ENCODE measurements at places on chromosomes 4 and X. TPM values are rescaled to one million over a fixed set of nuclear protein-coding genes. Genes with fewer than 3 reads are reported as not detected.

DNA sequence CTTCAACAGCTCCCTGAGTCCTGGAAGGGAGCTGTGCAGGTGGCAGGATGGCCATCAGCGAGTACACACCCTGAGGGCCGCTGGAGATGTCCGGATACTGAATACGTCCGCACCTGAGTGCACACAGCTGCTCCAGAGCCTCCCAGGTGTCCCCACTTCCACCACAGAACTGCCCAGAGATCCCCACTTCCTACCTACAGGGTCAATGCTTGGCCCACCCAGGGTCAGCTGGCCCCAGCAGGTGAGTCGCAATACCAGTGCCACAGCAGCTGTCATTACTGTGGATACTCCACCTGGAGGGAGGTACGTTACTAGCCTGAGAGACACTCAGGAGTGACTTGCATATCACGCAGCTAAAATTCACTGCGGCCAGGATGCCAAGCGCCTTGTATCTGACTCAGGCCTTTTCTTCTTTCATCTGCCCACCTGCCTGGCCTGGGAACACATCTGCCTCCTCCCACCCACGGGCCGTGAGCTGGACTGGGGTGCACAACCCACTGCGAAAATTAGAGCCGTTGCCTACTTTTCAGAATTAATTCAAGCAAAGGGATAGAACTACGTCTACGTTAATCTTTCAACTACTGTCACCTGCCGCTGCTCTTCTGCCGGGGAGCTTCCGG lies 9.4 kb downstream of the C4orf50 start:
- no peak for DNase-seq

DNA sequence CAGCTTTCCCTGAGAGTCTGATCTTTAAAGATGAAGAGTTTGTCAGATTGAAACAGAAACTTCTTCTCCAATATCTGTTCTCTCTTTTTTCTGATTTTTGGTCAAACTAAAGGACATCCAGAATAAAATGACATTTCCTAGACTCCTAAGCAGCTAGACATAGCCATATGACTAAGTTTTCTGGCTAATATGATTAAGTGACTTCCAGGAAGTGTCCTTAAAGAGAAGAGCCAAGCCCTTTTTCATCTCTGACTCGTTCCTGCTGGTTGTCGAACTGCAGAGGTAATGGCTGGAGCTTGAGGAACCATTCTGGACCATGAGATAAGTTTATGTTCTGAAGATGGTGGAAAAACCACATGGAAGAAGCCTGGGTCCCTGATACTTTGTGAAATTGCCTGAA lies 546.0 kb downstream of the BCOR start:
- no peak for DNase-seq

GRCh38 chr4:185920171-185920570 lies 108.2 kb upstream of the SORBS2 start:
- DNase-seq, result no peak

GRCh38 chr4:14700544-14700943 lies 301.7 kb upstream of the CPEB2 start:
- DNase-seq, result no peak

The SMIM31 gene
- total RNA-seq, result not detected

The TMSB15C gene
- total RNA-seq, result 38.4 TPM

All from cerebellum (tissue), 4 donors.